SJSA1 (cell line): ENCODE measurements at places on chromosomes 1 and 21.

- DNase-seq, result no peak
Observed at GRCh38 chr1:36164361-36164760, 8.4 kb downstream of the MAP7D1 start.

GRCh38 chr1:24554714-24555113 is 1.2 kb upstream of the NCMAP start:
- DNase-seq, result no peak

DNA sequence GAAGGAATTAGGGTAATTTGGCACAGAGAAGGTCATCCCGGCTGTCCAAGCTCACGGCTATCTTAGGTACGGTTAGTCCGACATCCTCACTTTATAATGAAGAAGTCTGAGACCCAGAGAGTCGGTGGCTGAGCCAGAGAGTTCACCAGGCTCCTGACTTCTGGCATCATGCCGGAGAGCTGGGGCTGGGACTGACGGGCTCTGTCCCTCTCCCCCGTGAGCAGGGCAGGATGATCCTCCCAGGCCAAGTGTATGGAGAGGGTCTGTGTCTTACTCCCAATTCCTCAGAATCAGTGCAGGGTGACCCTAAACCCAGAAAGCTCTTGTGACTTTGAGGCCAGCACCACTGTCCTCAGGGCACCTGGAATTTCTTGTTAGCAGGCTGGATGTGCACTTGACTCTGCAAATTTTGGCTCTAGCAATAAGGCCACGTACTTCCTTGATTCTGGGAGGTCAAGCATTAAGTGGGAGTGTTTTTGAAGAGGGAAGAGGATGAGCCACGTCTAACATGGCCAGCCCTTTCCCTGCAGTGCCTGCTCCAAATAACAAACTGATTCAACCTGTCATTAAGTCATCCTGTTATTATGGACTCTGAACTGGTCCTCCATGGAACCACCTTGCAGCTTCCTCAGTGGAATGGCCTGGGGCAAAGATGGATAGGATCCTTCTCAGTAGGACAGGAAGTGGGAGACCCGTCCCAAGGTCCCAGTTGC is 20.8 kb upstream of the BTG2 start:
- DNase-seq, result no peak

- peak; percentile 58 for DNase-seq
Observed at GRCh38 chr1:219385787-219386427, 212.2 kb downstream of the LYPLAL1 start.

DNA sequence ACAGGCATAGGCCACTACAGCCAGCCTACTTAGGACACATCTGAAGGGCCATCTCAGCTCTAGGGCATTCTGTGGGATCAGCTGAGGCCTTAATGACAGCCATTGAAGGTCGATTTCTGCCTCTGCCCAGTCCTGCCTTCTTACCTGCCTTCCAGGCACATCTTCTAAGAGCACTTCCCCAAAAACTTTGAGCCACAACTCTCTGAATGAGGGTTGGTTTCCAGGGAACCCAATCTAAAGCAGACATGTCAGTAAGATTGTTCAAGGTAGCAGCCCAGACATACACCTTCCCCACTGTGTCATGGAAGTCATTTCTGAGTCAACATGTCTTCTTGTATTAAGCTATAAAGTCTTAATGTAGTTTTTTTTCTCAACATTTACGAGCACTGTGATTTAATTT is 18.2 kb upstream of the SSBP3 start:
- no peak for DNase-seq

DNA sequence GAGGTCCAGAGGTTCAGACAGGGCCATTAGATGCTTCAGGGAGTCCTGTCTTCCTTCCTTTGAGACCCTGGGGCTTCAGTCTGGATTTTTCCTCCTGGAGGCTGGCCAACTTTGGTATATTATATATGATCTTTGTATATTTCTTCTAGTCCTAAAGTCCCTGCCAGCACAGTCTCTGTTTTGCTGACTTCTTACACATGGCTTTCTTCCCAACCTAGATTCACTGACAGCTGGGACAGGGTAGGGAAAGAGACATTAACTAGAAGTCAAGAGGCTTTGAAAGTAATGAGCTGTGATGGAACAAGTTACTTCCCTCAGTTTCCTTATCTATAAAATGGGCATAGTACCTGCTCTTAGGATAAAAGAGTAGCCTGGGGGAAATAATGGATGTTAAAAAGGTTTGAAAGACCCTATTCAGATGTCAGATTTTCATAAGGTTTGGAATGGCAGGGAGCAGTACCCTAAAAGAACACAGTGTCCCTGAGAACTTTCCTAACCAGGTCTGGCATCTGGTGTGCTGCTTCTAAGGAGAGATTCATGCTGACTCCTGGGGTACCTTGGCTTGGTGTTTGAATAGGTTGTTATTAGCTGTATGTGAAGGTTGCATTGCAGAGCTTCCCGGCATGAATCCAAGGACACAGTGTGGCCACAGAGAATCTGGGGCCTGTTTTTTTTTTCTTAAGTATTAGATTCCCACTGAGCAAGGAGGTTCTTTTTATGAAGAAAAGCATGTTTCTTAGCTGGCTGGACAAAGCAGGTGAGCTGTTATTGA is 47.6 kb downstream of the RASSF5 start:
- DNase-seq, result no peak

DNA sequence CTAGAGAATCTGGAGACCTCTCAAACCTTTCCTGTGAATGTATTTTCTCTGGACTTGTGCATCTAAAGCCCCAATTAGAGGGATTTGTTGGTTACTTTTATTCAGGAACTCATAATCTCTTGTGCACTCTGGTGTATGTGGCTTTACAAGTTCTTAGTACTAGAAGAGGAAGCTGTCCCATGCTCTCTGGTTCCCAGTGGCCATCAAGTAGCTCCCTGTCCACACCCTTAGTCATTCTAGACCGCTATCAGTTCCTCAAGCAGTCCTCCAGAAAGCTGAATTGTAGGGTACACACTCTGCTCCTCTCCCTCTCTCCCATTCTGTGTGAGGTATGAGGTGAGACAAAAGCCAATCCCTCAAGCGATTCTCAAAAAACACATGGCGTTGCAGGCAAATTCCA is 470.3 kb downstream of the PTPRC start:
- no peak for DNase-seq

DNA sequence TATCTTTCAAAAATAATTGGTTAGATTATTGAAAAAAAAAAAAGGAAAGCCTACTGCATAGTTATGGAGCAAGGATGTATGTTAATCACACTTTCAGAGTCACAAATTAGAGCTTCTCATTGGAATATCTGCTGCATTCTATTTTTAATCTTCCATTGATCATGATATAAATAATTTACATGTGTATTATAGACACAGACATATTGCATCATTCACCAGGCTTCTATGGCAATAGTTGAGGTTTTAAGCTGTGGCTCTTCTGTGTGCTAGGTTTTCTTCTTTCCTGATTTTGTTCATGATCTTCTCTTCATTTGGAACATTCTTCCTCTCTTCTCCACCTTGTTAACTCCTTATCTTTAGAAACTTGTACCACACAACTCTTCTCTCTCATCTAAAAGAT is 123.2 kb upstream of the HMCN1 start:
- no peak for DNase-seq

DNA sequence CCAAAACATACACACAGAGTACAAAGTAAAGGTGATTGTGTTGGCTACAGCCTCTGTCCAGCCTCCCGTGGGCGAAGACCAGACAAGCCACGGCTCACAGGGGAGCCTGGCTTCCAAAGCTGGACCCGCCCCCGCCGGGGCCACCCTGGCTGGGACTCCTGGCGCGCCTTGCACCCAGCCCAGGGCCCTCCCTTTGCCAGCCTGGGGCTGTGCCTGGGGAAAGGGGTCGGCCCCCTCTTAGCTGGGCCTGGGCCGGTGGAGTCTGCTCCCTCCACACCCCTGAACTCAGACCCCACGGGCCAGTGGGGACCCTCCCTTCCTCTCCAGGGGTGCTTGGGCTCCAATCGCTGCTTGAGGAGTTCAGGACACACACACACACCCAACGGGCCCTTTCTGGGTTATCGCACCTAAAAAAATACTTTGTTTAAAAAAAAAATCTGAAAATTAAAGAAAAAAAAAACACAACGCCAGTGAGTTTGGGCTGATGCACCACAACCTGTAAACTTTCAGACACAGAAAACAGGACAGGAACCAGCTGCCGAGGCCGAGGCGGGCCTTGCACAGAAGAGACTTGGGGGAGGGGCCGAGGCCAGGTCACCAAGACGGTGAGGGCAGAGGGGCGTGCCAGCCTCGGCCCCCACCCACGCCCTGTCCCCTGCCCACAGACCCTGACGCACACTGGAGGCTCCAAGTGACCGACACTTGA is 56.3 kb downstream of the KCNAB2 start:
- DNase-seq, result no peak

GRCh38 chr1:89198081-89198480 is 661 bp downstream of the GBP4 start:
- DNase-seq, result no peak

- DNase-seq, result no peak
Observed at GRCh38 chr1:6688001-6688400, 13.6 kb downstream of the DNAJC11 start.

DNA sequence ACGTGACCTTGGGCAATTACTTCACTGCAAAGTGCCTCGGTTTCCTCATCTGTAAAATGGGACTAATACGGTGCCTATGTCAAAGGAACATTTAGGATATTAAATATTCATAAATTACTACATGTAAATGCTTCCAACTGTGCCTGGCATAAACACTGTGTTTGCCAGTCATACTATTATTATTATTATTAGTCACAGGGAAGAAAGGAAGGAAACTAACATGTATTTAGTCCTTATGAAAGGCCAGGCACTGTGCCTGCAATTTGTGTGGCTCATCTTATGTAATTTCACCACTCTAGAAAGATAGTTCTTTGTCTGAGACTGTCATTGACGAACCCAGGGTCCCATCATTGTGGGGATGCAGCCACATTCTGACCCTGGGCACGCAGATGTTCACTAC is 45.0 kb downstream of the EPHB2 start:
- no peak for DNase-seq

- DNase-seq, result no peak
Observed at GRCh38 chr1:114154963-114155322, 1.3 kb upstream of the SYT6 start.

DNA sequence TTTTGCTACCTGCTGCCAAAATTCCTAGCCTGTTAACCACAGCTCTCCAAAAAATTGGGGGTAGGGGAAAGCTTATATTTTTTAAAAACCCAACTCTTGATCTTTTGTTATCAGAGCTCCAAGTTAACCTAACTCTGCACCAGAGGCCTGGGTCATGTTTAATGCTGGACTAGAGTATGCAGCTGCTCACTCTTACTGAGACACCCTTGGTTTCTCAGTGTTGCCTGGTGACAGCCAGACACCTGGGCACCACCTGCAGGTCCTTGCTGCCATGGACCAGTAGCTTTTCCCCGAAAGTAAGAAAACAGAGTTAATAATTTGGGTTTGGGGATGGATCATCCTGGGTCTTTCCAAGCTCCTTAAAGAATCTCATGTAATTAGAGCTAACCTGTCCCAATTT is 30.1 kb downstream of the KCNJ6 start:
- no peak for DNase-seq

- DNase-seq, result no peak
Observed at GRCh38 chr1:231376875-231377549, 38.9 kb downstream of the SPRTN start.

GRCh38 chr1:161207173-161207572 is 5.0 kb downstream of the NDUFS2 start:
- no peak for DNase-seq

- no peak for DNase-seq
Observed at GRCh38 chr1:235266325-235266724, 61.7 kb downstream of the ARID4B start.

DNA sequence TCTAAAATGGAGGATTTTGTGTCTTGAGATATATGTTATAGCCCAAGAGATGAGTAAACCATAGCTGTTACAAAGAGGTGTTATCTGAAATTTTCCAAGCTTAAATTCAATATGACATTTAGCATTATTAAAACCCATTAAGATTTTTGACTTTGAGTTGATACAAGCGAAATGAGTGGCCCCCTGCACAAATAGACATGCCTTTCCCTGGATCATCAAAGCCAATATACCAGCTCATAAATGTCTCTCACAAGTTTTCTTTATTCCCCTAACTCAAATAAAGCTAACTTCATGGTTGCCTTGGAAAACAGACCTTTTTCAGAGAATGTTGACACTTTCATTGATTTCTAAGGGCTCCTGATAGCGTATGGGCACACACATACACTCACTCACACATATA is 55.5 kb upstream of the TIAM1 start:
- no peak for DNase-seq
